ENCODE measurements at places on chromosomes 11 and 22.

- no peak for DNase-seq
These were observed 35.0 kb upstream of the ATXN10 start for GRCh38 chr22:45636683-45637082.

DNA sequence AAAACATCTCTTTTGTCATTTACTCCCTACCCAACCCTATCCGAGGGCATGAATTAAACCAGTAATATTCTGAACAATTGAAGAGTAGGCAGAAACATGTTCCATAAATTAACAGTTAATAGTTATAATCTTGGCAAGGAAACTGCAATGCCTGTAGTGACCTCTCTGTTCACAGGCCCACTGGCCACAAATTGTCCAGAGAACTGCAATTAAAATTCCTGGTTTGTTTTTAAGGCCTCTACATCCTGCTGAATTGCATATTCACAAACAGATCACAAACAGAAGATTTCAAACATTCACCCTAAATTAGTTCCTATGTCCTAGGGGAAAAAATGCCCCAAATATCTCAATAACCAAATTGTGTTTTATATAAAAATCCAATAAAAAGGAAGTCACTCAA, 143.2 kb upstream of the TRPC6 start:
- DNase-seq = no peak

- DNase-seq = no peak
These were observed 5.4 kb downstream of the UFD1 start for GRCh38 chr22:19473578-19473977.

DNA sequence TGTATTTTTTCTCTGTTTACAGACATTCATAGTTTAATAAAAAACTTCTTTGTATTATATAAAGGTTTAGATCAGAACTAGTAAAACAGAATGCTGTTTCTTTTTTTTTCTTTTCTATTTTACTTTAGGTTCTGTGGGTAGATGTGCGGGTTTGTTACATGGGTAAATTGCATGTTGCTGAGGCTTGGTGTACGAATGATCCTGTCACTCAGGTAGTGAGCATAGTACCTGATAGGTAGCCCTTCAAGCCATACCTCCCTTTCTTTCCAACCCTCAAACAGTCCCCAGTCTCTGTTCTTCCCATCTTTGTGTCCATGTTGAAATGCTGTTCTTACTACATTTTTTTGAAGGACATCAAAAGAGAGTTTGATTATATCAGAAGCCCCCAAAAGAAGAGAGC, 3.2 kb downstream of the ATM start:
- DNase-seq = no peak

GRCh38 chr22:18970948-18971315, 34.8 kb upstream of the PRODH start:
- DNase-seq = no peak

DNA sequence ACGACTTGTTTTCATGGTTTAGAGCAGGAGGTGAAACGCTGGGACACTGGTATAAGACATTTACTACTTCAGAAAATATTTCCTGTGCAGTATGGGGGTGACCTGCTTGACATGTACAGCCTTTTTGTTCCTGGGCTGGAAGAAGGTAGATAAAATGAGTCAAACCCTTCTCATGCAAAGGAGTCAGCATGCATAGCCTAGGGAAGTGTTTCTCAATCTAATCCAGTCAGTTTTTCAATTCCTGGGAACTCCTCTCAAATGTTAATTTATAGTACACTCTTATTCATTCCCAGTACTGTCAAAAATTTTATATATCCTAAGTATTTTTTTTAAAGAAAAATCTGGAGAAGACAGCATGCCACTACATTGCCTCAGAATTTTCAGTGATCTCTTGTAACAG, 154.7 kb upstream of the GUCY1A2 start:
- DNase-seq = peak; percentile 1

DNA sequence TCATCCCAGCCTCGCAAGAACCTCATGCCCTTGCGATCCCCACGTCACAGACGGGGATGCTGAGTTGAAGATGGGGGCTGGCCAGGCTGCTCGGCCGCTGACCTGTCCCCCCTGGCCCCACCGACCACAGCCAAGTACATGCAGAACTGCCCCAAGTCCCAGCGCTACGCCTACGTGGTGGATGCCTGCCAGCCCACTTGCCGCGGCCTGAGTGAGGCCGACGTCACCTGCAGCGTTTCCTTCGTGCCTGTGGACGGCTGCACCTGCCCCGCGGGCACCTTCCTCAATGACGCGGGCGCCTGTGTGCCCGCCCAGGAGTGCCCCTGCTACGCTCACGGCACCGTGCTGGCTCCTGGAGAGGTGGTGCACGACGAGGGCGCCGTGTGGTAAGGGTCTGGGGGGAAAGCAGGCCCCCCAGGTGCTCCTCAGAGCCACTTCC, 10.0 kb downstream of the MUC5B start:
- no peak for DNase-seq
